ENCODE measurements at places on chromosomes 11 and 22.

DNA sequence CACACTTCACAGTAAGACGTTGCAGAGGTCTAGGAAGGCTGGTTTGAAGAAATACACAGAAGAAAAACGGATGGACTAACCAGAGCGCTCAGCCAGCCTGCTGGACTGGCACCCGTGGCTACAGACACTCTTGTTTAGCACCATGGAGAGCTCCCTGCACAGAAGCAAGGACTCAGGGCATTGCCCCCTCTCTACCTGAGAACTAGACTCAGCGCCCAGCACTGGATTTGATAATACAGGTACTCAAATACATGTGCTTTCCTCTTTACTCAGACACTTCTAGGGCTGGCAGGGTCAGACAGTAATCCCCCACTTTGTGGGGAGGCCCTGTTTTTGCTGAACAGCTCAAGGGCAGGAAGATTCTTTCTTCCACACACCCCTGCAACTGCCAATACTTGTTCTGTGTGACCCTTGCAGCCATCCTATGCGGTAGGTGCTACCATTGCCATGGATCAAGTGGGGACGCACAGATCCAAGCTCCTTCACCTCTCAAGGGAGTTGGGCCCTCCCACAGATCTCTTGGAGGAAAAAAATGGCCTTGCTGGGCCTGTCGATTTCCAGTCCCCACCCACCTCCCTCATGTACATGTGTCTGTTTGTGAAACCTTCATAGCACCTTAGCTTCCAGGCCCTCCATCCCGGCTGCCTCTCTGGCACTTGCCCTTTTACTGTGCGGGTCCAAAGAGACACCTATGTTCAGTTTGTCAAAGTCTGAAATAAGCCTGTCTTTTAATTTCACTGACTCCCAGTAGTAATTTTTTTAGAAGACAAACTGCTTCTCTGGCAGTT, 5.1 kb upstream of the P2RX6 start:
- DNase-seq, result no peak

GRCh38 chr11:124717421-124717785, 22.3 kb upstream of the NRGN start:
- no peak for DNase-seq

- DNase-seq, result no peak
These were observed 195.7 kb downstream of the CTTN start for GRCh38 chr11:70594031-70594430.

GRCh38 chr11:128762031-128762430, 68.2 kb downstream of the FLI1 start:
- no peak for DNase-seq

DNA sequence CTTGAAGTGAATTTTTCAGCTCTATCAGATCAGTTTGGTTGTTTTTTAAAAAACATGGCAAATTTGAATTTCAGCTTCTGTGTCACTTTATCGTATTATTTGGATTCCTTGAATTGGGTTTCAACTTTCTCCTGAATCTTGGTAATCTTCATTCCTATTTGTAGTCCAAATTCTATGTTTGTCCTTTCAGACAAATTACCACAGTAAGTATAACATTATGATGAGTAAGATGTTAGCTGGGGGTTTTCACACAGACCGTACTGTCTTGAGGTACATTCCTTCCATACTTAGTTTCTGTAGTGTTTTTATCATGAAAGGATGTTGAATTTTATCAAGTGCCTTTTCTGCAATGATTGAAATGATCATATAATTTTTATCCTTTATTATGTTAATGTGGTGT, 28.0 kb downstream of the OR5B17 start:
- no peak for DNase-seq

DNA sequence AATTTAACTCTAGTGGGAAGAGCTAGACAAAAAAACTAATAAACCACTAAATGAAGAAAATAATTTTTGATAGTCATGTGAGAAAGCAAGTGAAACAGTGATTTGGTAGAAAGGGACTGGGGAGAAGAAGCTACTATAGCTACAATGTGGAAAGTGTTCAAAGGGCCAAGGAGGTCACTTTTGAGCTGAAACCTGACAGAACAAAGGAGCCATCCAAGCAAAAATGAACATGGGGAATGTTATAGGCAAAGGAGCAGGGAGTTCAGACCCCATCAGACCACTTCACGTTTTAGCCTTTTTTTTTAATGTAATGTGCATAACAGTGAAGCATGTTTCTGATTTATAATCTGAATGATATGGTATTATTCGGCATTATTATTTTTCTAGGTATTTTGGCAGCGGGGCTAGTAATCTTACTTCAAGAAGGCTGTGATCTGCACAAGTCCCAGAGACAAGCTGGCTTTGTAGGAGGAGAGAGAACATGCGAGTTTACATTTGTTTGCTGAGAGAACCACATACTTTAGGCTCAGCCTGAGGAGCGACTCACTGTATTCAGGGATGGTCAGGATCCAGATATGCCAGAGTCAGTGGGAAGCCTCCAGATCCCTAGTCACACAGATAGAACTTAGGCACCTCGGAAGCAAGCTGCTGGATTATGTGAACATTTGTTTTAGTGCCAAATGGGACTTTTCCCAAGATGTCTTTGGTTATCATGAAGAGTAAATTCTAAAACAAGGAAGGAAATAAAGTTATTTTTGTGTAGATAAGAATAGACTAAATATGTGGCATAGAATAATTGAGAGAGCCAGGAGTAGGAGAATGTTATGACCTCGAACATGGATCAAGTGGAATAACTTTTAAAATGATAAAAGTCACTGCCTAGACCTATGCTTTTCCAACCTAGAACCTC, 118.6 kb downstream of the TRIM44 start:
- no peak for DNase-seq

DNA sequence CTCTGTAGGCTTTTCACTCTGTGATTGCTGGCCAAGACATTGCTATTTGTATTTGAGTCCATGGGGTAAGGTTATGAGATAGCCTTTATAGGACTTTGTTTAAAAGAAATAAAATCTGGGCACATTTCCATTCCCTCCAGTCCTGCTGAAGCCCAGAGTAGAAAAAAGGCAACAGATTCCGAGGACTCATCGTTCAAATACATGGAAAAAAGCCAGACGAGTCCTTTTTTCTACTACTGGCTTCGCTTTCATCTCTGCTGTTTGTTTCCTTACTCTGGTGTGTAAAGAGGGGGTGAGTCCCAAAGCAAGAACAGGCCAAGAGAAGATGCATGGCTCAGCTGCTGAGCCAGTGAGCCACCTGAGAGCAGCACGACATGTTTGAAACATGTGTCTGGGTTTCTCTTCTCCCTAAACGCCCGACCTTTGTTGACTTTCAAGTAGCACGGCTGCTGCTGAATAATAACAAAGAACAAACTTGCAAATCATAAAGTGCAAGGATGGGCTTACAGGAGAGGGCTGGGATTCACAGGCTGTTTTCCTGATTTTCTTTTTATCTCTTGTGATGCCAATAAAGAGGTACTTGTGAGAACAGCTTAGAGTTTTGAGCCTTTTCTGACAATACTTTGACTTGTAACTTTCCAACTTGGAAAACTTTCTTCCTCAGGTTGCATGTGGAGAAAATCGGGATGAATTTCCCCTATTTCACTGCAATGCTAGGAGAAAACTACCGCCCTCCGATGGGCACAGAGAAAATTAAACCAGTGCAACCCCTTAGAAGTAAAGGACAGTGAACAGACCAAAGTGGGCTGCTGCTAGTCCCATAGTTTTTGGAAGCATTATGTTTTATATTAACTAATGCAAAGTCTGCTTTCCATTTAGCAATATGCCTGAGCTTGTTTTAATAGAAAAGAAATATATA, 195.2 kb upstream of the RAG2 start:
- DNase-seq, result no peak

DNA sequence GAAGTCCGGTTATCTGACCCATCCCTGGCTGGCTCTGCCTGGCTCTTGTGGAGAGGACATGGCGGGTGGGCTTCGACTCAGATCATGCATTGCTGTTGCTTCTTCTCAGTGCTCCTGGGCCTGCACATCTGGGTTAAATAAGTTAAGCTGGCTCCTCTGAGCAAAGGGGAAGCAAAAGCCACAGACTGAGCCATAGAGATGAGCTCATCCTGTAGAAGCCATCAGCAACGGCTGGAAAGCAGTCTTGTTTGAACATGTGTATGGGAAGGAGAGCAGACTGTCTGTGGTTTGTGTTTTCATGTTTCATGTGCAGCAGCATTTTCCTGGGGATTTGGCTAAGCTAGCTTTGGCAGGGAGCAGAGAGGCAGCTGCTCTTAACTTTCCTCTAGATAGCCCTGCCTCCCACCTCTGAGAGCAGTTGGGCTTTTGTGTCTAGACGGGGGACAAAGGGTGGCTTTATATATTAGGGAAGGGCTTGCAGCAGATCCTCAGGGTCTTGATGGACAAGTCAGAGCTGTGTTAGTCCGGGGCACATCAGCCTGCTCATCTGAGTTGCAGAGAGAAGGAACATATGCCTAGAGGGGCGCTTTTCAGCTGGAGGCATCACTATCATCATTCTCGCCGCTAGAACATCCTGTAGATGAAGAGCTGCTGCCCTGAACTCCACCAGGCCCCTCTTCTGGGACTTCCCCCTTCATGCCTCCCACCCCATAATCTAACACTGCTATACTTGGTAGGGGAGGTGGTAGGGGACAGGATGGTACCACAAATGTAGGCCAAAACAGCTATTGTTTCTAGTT, 14.9 kb downstream of the DCPS start:
- no peak for DNase-seq
